Activated T-helper 9 cell treated with anti-CD3 and anti-CD28 coated beads, Interleukin-2, amount 50 U/mL, for 16 hours (primary cell): ENCODE measurements at places on chromosomes 12 and 14.

DNA sequence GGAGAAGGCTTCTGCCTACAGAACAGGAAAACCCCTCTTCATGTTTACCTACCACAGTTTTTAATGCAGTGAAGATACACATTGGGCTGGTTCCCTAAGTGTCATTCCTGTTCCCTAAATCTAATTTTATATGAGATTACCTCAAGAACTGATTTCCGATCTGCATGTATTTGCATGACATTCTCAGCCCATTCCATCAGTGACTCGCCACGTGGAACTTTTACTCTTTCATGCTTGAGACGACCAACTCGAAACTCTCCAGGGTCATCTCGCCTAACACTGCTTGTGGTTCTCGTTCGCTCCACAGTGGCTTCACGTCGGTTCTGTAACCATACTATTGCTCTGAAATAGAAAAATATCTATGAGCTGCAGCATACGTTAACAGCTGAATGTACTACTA lies 83.1 kb upstream of the STRN3 start:
- no peak for DNase-seq

- DNase-seq, result no peak
Observed at GRCh38 chr14:103892247-103892646, 36.0 kb upstream of the TDRD9 start.

DNA sequence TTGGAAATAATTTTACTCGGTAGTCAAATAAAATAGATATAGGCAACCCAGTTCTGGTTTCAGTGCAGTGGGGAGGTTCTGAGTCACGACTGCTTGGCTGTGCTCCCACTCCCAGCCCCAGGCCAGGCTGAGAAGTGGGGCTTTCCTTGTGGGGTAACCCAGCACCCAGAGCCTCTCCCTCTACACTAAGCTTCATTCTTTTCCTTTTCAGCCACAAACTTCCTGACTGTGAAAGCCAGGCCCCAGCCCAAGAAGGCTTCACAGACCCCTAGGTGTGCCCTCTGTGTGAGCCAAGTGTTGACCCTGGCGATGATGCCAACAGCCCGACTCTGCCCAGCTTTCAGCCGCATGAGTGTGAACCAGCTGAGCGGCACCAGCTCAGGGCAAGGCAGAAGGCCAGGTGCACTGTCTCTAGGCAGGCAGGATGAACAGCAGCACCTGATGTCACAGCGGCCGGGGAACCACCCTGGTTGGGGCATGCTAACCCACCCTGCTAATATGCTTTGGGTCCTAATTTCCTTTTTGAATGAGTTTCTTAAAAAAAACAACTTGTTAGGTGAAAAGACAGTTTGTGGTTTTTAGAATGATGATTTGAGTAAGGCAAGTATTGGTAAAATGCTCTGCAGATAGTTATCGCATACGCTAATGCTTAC lies 42.2 kb upstream of the ATP23 start:
- peak; percentile 74 for DNase-seq

DNA sequence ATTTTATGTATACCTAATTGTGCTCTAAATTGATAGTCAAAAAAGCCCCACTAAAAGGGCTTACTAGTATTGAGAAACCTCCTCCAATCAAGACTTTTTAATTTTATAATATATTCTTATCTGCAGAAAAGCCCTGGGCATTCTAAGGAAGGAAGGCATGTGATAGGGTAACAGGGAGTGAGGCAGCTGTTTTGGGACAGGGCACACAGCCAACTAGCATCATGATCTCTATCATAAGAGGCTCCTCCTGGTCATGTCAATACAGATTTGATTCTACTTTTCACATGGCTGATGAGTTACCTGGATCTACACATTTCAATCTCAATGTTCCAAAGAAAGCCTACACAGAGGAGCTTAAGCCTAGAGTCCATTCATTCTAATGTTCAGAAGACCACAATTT lies 9.1 kb downstream of the ADAM20 start:
- DNase-seq, result no peak

DNA sequence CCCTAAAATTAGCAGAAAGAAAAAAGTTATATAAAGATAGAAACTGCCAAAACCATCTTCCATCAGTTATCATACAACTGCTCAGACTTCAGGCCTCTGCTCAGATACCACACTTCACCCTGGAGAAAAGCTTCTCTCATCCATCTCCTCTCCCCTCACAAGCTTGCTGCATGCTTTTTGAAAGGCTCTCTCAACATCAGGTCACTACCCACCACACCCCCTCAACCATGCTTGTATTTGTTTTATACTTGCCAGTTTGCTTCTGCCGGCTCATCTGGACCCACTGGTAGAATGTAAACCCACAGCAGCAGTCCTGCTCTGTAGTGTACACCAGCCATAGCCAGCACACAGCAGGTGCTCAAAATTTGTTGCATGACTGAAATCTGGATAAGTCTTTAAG lies 8.8 kb downstream of the PPP1CC start:
- no peak for DNase-seq

- DNase-seq, result no peak
Observed at GRCh38 chr14:76715511-76716081, 45.7 kb upstream of the VASH1 start.

DNA sequence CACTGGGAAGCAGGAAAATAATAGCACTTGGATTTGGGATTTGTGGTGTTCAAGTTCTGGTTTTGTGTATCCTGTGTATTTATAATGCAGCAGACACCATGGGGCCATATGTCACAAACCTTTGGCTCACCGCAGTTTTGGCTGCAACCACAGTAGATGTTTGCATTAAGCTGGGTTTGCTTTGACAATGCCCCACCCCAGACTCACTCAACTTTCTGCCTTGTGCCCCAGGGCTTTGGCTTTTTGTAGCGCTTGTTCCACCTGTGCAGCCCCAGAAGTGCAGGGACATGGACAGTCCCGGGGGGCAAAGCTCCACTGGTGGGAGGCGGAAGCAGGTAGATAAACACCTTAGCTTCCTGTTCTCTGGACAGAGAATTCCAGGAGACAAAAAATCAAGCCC lies 446.9 kb downstream of the MED13L start:
- DNase-seq, result no peak

DNA sequence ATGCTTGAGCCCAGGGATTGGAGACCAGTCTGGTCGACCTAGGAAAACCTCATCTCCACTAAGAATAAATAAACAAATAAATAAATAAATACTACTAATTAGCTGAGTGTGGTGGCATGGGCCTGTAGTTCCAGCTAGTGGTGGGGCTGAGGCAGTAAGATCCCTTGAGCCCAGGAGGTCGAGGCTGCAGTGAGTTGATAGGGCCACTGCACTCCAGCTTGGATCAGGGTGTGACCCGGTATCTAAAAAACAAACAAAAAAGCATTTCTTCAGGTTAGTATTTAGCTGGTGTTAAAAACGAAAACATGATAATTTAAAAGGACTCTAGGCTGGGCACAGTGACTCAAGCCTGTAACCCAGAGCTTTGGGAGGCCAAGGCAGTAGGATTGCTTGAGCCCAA lies 1.2 kb upstream of the FGD4 start:
- no peak for DNase-seq

GRCh38 chr14:92487513-92488133 lies 26.0 kb upstream of the RIN3 start:
- no peak for DNase-seq

DNA sequence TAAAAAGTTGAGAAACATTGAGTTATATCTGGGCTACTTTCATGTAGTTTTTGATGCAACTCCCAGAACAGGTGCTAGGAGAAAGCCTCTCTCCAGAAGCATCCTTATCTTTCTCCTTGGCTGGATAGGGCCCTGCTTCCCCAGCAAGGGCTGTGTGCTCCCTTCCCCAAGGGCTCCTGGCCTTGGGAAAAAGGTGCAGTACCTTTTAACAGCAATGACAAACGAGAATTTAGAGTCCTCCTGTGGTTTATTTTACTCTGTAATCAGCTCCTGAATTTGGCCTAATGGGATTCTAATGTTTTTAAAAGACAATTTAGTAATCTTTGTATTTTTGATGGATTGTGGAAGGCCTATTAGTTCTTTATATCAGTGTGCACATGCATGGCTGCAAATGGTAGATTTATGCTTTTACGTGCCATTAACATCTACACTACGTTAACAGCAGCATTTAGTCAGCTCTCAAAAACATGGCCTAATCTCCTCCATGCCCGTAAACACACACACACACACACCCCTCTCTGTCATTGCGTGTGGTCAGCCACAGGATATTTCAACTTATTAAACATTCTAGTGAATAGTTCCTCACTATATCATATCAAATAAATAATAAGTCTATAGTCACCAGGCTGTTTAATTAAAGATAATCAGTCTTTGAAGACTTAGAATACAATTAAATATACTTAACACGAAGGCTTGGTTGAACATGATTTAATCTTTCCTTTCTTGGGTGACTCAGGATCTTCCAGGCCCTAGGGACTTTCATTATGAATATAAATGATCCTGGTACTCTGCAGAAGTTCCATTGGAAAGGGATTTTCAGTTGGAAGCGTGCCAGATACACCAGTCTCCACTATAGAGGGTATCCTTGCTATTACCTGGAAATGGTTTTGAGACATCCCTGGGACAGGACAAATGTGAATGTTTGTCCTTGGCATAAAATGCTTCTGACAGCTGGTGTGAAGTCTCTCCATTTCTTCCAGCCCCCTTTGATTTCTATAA lies 181.4 kb upstream of the PWP1 start:
- DNase-seq, result no peak

DNA sequence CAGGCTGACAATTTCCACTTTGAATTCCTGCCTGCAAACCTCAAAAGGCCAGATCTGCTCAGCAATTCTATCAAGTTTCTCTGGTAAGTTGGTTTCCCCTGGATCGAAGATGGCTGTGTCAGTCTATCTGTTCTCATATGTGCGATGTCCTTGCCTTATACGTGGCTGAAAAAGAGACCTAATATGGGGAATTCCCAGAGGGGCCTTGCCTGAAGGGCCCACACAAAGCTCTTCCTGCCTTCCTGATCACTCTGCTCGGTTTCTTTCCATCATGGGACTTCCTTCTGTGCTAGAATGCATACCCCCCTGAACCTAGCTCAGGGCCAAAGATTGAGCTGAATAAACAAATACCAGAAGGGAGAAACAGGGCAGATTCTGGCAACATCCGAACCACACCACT lies 13.2 kb downstream of the TCL1B start:
- DNase-seq, result no peak

- no peak for DNase-seq
Observed at GRCh38 chr12:47350062-47350408, 270.3 kb upstream of the AMIGO2 start.

- DNase-seq, result no peak
Observed at GRCh38 chr14:72275242-72275641, 343.0 kb downstream of the RGS6 start.

- DNase-seq, result peak; percentile 21
Observed at GRCh38 chr14:39229222-39229543, 4.5 kb upstream of the MIA2 start.

DNA sequence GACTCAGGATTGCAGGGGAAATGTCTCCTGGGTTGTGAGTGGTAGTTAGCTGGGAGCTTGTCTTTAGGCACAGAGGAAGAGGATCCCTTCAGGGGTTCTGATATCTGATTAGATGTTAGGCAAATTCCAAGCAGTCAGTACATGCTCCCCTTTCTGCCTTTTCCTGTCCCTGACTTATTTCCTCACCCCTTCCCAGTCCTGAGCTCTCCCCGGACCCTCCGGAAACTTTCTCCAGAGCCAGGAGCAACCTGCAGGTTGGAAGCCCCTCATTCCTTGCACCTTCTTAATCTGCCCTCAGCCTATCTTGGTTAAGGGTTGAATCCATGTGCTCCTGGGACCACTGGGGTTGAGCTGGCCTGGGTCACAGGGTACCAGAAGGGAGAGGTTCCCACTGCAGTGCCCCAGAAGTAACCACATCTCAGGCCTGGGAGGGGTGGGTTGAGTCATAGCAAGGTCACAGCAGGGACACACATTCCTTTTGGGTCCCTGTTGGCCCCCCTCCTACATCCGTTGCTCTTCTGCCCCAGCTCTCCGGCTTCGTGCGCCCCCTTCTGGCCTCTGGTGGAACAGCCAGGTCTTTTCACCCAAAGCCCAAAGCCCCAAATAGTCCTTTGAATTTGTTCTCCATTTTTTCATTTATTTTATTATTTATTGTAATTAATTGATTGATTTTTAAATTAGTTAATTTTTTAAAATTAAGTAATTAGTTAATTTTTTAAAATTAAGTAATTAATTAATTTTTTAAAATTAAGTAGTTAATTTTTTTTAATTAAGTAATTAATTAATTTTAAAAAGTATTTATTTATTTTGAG lies 1.8 kb downstream of the IGFBP6 start:
- DNase-seq, result peak; percentile 82

DNA sequence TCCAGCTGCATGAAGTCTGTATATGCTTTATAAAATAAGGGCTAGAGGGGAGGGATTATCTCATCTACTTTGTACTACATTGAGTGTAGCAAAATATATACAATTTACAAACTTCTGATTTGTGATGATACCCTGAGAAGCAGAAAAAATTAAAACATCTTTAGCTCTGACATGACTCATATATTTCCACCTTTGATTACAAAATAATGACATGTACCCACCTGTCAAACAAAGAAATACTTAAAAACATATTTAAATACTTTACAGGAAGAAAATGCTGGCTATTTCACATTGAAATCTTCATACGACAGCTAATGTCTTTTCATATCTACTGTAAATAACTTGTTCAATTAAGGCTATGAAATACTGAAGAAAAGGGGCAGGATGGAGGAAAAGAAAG lies 3.3 kb downstream of the GPR135 start:
- DNase-seq, result no peak

- no peak for DNase-seq
Observed at GRCh38 chr12:107480836-107481608, 204.6 kb upstream of the PWP1 start.

DNA sequence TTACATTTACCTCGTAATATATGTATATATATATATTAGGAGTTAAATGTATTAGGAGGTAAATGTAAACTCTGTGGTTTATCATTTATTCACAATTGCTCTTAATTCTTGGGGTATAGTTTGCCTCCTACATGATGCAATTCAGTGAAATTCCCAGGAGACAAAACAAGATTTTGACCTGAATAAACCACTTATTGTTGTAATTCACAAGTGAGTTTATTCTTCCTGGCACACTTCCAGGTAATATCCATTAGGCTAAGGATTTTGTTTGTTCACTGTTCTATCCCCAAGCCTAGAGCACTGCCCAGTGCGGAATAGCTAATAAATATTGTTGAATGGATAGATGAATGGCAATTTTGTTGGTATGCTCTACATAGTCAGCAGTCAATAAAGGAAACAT lies 3.0 kb downstream of the SMIM10L1 start:
- no peak for DNase-seq
